ENCODE measurements at places on chromosomes 16 and 17.

DNA sequence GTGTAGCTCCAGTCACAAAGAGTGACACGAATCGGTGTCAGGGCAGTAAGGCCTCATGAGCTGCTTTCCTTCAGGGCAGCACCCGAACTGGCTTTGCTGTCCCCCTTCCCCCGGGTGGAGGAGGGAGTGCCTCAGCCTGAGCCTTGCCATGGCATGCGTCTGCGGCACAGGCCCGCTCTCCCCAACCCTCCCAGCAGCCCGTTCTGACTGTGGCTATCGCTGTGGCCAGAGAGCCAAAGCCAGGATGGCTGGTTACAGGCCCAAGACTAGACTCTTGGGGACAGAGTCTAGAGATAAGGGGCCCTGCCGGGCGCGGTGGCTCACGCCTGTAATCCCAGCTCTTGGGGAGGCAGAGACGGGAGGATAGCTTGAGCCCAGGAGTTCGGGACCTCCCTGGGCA lies 25.9 kb downstream of the CLUH start:
- no peak for DNase-seq

GRCh38 chr16:85785927-85786326 lies 13.4 kb downstream of the EMC8 start:
- no peak for DNase-seq

DNA sequence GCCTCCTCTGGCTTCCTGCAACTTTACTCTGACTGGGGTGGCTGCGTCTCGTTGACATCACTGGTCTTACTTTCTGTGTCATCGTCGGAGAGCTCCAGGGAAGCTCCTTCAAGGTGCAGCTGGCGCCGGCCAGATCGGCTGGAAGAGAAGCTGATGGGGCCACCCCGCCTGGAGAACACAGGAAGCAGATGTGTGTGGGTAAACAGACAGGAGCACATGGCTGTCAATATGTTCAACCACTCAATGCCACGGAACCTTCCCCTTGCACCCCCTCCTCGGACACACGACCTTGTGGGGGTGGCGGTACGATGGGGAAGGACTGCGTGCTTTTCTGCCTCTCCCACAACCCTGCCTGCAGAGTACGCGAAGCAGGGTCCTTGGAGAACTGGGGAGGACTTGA lies 40.1 kb downstream of the NDEL1 start:
- no peak for DNase-seq

DNA sequence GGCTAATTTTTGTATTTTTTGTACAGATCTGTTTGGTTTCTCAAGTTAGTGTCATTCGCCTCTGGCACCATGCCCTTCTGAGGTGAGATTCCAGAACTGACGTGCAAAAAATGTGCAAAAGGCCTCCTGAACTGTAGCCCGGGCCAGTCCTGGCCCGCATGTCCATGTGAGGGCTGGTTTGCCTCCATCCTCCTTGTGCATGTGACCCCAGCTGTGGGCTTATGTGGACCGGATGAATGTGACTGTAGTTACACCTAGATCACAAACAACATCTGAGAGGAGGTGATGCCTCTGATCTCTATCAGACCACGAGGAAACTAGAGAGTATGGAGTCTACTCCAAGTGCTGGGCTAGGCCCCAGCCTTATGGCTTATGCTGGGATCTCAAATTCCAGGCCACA lies 241.6 kb downstream of the XYLT1 start:
- no peak for DNase-seq

GRCh38 chr17:50214976-50215760 lies 13.7 kb upstream of the COL1A1 start:
- DNase-seq = no peak

- peak; percentile 14 for DNase-seq
Measured at GRCh38 chr16:74304164-74304834, 7.7 kb downstream of the PSMD7 start.

GRCh38 chr17:48330421-48330820 lies 99.6 kb downstream of the SKAP1 start:
- DNase-seq = no peak
